Left lobe of liver (tissue), 2 donors: ENCODE measurements at places on chromosomes 5 and 9.
A peak's percentile ranks its signal among the peaks of the same experiment; 100 is the strongest.

DNA sequence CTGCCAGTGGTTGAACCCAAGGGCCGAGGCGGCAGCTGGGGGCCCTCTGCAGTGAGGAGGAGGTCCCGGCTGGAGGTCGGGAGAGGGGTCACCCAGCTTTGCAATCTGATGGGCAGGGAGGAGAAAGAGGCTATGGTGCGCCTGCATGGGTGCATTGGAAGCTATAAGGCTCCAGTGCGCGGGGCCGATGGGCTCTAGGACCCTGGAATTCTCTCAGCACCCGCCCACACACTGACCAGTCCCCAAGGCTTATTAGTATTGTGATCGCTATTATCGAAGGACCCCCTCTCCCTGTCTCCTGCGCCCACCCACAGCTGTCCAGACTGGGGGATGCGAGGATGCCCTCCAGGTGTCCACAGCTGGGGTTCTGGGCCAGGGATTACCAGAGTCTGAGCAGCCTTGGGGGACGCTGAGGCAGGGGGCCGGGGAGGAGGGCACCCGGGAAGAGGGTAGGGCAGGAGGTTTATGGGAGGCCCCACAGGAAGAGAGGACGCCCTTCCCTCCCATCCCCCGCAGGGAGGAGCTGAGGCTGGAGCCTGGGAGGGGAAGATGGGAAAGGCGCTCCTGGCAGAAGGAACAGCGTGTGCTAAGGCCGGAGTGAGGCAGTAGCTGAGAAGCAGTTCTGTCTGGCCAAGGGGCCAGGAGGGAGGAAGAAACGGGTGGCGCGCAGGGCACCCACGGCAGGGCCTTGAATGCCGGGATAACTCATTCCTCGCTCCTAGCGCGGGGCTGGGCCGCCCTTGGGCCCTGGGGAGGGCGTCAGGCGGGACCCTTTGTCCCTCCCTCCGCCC is 24.2 kb downstream of the C9orf50 start:
- DNase-seq: no peak

- DNase-seq: no peak
These were observed 23.9 kb downstream of the SLC36A1 start for GRCh38 chr5:151471276-151471675.

DNA sequence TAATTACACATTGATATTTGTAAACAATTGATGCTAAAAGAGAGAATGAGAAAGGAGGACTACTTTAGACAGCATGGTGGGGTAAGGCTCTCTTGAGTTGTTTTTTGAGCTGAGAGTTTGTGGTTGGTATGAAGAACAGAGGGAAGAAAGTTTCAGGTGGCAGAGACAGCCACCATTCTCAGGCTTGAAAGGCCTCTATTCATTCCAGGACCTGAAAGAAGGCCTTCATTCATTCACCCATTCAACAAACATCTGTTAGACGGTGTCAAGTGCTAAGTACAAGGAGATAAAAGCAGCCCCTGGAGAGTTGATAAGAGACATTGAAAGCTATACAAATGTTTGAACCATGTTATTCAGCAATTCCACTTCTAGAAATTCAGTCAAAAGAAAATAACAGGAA is 21.7 kb upstream of the ADAM19 start:
- DNase-seq: no peak

- no peak for DNase-seq
These were observed 19.3 kb downstream of the GAPVD1 start for GRCh38 chr9:125280945-125281344.

DNA sequence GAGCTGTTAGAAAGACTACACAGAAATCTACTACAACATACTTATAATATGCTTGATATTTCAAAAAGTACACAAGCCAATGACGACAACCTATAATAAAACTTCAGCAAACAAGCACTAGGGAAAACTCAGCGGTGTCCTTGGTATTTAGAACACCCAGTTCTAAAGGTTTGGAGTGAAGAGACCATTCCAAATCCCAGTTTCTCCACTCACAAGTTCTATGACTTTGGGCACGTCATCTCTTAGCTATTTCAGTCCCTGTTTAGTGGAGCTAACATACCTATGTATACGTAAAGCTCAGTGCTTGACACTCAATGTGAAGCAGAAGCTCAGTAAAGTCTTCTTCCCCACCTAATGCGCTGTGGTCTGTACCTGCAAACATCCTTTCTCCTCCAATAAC is 52.8 kb downstream of the MLLT3 start:
- no peak for DNase-seq

- no peak for DNase-seq
These were observed 84.1 kb upstream of the IRX1 start for GRCh38 chr5:3511519-3511918.

DNA sequence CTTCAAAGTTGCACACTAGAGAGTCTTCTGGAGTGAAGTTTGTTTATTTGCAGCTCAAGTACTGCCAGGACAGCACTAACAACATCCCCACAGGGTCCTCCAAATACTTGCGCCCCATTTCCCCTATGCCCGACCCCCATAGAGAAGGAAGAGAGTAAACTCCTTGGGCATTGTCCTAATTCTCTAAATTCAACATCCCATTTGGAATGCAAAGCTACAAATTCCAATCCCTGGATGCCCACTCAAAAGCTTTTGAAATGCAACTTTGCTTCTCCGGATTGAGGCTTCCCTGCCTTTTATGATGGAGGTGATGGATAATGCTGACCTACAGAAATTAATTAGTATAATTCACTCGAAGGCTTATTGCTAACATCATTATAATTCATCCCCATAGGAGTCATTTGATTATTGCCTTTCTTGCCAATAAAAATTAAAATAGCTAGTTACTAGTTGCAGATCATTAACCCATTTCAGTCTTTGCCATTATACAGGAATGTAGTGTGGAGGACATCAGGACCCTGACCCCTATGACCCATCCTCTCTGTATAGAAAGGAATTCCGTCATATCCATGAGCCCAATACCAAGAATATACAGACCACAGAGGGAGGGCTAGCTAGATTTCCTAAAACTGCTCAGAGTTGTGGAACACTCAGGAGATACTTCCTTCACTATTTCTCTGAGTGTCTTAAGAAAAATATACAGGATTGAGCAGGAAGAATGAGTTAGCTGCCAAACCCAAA is 277.6 kb downstream of the ZNF608 start:
- no peak for DNase-seq

GRCh38 chr5:17839848-17840247 is 205.6 kb downstream of the TAF11L14 start:
- DNase-seq: no peak

- no peak for DNase-seq
These were observed 32.7 kb upstream of the RIC1 start for GRCh38 chr9:5596173-5596572.

- no peak for DNase-seq
These were observed 46.8 kb upstream of the ANKRD55 start for GRCh38 chr5:56279979-56280378.

GRCh38 chr5:62460578-62460983 is 48.0 kb downstream of the IPO11 start:
- no peak for DNase-seq

- DNase-seq: no peak
These were observed 909 bp downstream of the AFF4 start for GRCh38 chr5:132962429-132963021.

DNA sequence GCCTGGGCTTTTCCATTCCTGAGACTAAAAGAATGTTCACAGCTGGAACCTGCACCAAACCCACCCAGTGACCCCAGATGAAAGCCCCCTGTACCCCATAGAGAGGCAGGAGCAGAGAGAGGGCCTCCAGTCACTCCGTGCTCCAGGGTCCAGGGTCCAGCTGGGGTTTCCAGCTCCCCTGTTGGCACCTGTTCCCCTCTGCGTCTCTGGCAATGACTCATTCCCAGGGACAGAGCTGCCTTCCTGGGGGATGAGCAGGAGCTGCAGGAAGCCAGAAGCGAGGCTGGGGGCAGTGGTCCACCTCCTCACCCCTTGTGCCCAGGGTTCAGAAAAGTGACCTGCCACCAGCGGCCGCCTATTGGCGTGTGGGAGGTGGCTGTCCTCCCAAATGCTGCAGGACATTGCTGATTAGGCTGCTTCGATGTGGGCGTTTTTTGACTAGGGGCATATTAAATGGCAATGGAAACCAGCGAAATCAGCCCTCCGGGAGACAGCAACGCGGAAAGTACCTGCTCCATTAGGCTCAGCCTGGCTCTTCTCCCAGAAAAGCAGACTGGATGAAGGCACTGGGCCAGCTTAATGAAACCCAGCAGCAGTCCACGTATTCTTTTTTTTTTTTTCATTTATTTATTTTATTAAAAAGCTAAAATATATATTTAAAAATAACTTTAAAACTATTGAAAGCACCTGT is 97.4 kb downstream of the DAP start:
- DNase-seq: peak; percentile 64

DNA sequence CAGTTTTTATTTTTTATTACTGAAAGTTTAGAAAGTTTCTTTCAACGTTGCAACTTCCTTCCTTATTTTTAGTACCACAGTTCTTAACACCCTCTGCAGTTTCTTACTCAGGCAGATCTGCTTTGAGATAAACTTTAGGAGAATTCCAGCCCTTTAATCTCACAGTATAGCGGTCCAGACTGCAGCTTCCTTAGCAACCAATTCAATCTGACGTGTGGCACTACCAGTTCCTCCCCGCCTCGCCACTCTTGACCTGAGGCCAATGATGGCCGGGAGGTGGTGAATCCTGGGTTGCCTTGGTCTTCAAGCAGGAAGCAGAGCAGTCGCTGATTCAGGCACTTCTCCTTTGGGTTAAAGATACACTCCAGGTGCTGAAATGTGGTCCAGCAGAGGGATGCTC is 334.3 kb upstream of the TRPC7 start:
- DNase-seq: no peak

DNA sequence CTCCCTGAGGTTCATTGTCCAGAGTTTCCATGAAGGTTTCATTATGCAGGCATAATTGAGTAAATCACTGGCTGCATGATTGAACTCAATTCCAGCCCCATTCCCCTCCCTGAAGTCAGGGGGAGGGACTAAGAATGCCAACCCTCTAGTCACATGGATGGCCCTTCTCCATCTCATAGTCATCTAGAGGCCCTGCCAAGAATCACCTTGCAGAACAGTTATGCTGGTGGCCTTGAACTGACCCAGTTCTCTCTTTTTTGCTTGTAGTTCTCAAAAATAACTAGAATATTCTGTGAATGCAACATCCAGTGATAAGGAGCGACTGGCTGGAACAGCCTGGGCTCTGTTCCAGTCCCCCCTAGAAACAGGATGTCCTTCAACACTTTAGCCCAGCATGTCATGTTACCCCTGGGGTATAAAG is 31.7 kb downstream of the SLC35A4 start:
- peak; percentile 86 for DNase-seq

- no peak for DNase-seq
These were observed 84.8 kb downstream of the DAP start for GRCh38 chr5:10676224-10676623.

DNA sequence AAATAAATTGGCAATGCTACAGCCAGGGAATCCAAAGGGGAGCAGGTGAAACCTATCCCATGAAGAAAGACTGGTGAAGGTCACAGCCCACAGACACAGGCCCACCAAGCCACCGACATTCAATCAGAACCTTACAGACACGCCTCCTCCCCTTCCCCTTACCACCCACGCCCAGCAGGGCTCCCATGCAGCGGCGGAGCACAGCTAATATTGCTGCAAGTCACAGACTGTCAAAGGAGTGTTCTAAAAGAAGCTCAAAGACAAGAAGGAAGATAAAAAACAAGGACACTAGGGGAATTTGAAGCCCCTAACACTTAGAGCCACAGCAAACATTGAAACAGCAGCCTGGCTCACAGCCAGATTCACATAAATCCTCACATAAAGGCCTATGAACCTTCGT is 91.2 kb downstream of the MED10 start:
- no peak for DNase-seq

DNA sequence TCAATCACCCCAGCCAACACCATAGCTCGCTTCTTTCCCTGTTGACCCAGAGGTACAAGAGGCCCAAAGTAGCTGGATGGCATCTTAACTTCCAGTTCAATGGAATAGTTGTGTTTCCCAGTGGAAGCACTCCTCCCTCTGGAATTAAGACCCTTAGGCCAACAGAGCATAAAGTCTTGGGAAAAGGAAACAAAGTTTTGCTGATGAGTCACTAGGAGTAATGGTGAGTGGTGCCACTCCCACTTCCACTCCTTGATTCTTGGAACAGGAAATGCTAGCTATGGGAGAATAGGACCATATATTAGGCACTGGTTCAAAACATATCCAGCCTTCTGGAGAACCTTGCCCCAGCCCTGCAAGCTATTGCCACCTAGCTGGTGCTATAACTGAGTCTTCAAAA is 44.7 kb upstream of the LMX1B start:
- no peak for DNase-seq

DNA sequence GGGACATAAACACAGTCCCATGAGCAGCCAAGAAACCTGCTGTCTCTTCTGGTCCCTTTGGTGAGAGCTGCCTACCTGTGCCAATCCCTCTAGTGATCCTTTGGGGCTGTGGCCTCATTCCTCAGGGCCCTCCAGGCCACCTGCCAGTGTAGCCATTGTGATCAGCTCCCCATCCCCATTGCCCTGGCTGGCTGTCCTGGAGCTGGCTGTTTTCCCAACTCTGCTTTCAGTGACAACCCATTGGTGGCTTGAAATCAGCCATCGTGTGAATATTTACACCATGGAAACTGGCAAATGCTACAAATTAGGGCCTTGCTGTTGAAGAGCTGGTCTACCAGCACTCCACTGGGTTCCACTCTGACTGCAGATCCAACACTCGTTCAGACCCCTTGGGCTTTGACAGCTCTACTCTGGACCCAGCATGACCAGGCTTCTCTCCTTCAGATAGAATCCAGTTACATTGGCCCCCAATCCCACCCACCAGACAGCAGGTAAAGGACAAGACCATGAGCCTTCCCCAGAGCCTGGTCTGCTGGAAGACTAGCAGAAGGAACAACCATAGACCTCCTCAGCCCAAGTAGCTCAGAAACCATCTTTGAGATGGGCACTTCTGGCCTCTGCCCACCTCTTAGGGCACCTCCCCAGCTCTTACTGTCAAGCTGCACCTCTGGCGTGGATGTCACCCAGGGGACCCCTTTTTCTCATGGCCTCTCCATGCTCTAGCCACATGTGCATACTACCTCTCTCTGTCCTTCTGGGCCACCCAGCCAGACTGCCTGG is 69.2 kb upstream of the NEK6 start:
- no peak for DNase-seq

- DNase-seq: no peak
These were observed 260.6 kb downstream of the PSAT1 start for GRCh38 chr9:78557540-78557939.

DNA sequence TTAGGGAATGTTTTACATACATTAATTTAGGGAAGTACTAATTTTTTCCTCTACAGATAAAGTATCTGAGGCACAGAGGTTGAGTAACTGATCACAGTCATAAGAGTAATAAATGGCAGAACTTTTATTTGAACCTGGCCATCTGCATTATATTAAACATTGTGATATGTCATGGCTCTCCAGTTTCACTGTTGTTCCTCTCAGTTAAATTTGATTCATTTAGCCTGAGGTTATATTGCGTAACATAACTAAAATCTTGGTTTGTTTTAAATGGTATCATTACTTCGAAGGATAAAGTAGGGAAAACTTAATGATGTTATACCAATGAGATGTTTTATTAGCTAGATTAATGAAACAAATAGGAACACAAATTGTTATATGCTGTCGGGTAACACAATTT is 284.4 kb downstream of the KDM4C start:
- DNase-seq: no peak

DNA sequence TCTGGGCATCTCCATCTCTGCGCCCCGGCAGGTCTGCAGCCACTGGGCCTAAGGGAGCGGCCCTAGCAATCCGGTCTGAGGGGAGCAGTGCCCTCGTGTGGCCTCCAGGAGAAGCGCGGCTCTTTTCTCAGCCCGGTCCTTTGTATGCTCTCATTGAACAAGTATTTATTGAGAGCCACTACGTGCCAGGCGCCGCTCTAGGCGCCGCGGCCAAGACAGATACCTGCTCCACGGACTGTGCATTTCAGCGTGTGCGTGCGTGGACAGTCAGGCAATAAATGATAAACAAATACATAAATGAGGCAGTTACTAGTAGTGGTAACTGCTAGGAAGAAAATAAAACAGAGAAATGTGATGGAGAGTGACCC is 2.3 kb upstream of the SLC4A9 start:
- DNase-seq: peak; percentile 83
